ENCODE measurements at places on chromosomes 12 and 14.

DNA sequence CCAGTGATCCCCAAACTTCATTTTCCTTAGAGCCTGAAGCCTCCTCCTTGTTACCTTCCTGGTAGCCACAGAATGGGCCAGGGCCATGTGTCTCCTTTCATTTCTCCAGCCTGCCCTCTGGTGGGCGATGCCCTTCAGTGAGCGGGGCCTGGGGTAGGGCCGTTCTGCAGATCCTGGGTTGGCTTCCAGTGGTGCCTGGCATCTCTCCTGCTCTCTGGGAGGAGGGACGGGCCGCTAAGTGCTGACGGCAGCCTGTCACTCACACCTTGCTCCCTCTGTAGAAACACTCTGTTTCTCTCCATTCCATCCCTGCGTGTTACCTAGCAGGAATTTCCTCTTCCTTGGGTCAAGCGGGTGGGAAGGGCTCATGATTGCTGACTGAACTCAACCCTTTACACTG lies 232.1 kb downstream of the CACNA1C start:
- DNase-seq: no peak

DNA sequence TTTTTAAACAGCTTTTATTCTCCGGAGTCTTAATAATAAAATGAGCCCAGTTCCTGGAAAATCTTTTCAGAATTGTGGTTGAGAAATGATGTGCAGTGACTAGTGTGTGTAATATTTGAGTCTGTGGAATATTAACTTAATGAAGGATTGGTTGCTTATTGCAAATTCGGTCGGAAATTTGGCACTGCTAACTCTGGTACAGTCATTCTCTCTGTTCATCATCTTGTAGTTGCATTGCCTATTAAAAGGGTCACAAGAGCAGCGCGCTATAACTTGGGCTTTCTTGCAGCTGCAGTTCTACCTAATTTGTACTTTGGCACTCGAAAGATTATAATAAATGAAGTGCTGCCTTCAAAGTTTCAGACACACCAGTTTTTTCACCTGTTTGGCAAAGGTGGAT lies 146.0 kb downstream of the FLRT2 start:
- DNase-seq: no peak

- DNase-seq: no peak
These were observed 62.6 kb upstream of the BBS10 start for GRCh38 chr12:76410781-76411180.

- no peak for DNase-seq
These were observed 163.3 kb downstream of the ETV6 start for GRCh38 chr12:11812586-11813437.
